ENCODE measurements at places on chromosomes 12 and 14.

DNA sequence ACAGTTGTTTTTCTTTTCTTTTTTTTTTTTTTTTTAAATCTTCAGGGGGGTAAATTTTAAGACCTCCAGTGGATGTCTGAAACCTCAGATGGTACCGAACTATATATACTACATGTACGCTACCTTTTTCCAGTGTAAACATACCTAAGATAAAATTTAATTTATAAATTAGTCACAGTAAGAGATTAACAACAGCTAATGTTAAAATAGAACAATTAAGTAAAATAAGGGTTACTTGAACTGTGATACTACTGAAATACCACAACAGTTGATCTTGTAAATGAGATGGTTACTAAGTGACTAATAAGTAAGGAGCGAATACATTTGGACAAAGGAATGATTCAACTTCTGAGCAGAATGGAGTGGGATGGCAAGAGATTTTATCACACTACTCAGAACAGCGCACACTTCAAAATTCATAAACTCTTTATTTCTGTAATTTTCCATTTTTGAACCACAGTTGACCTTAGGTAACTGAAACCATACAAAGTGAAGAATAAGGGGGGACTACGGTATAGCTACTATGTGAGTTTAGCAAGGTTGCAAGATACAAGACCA is 80.5 kb upstream of the PCED1B start:
- no peak for DNase-seq

DNA sequence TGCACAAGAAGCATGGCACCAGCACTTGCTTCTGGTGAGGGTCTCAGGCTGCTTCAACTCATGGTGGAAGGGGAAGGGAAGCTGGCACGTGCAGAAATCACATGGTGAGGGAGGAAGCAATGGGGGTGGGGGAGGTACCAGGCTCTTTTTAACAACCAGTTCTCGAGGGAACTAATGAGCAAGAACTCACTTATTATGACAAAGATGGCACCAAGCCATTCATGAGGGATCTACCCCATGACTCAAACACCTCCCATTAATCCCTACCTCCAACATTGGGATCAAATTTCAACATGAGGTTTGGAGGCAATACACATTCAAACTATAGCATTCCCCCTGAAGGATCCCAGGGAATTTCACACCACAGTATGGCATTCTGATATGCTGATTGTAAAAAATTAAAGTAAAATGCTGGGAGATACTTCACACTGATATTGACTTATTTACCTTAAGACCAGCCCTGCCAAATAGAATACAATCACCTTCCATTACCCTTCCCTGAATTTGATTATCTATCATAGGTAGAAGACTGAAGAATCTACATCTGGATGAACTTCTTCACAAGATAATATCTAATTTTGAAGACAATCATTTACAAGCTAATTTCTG is 201.7 kb upstream of the PLXNC1 start:
- peak; percentile 14 for DNase-seq

DNA sequence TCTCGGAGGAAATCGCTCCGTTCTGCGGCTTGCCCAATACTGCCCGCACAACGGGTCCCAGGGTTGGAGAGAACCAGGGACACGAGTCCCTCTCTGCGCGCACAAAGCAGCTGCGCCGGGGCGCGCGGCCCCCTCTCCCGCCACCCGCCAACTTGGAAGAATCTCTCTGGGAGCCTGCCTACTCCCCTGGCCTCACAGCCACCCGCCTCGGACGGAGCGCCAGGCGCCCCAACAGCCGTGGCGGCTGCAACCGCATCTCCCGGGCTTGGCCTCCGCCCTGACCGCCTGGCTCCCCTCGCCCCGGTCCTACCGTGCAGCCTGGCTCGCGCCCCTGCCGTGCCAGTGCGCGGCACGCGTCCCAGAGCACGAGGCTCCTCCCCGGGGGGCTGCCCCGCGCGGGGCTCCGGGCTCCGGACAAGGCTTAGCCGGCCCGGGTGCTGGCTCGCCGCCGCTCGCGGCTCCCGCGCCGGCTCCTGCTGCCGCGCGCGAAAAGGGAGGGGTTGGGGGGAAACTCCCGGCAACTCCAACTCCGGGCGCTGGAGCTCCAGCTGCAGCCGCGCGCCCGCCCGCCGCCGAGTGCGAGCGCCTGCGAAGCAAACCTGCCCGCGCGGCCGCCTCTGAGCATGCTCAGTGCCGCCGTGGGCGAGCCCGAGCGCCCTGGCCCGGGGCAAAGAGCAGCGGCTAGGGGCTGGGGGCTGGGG is at the start of gene STXBP6:
Gene STXBP6, minus strand, starts transcription at position 580 of the 701 bp plus-strand sequence. CDS start 75,329 bp downstream, outside the sequence.
- peak; percentile 19 for DNase-seq

DNA sequence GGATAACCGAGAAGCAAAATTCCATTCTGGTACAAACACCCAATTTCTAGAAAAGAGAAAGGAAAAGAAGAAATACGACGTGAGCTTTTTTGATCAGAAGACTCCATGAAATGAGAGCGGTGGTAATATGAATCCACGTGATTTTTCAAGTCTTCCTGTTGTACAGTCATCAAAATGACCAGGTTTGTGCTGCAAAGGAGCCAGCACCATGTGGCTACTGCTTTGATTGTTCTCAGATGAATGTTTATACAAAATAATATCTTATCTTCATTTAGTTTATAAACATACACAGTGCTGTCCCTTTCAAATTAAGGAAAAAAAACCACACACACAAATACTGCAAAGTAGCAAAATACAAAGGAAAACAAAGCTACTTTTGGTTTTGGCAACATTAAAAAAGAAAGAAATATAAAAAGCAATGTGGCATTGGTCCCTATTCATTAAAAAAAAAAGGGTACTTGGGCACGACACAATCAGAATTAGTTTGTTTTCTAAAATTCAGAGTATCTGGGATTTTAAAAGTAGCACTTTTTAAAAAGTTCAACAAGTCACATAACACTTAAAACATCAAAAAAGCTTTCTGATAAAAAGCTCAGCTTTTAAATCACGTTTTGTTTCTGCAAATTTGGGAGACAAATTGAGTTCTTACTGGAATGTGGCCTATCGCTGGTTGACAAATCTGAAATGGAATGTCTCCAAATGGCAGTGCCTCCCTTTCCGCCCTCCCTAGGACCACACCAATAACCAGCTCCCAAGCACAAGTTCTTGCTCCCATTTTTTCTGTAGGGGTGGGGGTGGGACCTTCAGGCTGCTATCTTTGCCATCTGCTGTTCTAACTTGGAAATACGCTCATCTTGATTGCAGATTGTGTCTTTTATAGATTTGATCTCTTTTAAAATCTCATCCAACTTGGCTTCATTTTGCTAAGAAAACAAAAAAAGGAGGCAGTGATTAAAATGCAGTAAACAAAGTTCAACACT is 13.2 kb upstream of the SELPLG start:
- peak; percentile 65 for DNase-seq

DNA sequence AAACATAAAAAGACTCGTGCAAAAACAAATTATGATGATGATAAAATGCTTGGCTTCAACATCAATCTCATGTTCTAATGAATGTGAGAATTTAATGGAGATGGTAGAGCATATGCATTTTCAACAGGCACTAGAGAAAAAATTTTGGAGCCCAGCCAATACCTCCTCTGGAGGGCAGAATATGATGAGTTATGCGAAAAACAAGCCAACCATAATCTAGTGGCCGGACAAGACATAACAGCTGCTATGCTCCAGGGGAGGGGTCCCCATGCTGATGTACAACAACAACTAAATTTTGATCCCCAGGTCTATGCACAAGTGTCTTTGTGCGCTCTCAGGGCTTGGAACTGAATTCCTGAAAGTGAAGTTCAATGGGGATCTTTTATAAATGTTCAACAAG is 1197.5 kb downstream of the LRFN5 start:
- DNase-seq, result no peak

GRCh38 chr12:6632026-6632983 is 3.5 kb downstream of the LPAR5 start:
- no peak for DNase-seq
